ENCODE measurements at places on chromosomes 6 and 20.

DNA sequence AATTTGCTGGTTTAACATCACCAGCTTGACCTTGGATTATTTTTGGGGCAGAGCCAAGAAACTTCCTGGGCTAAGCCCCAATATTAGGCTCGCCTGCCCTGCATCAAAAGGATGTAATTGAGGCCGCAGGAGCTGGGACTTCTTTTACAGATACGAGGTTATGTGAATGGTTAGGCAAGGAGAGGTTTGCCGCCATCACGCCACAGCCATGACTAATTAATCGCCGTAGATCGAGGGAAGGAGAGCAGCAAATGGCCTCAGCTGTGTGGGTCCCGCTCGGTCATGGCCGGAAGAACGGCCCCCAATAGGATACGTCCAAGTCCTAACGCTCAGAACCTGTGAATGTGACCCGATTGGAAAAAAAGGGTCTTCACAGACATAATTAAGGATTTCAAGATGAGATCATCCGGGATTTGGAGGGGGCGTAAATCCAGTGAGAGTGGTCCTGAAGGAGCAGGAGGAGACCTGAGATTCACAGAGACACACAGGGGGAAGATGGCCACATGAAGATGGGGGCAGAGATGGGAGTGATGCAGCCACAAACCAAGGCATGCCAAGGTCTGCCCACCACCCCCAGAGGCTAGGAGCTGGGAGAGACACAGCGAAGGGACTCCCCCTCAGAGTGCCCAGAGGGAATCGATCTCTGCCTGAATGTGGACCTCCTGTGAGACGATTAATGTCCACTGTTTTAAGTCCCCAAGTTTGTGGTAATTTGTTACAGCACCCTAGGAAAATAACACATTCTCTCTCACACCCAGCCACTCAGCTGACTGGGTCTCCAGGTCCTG is 10.0 kb upstream of the BNIP5 start:
- no peak for DNase-seq

DNA sequence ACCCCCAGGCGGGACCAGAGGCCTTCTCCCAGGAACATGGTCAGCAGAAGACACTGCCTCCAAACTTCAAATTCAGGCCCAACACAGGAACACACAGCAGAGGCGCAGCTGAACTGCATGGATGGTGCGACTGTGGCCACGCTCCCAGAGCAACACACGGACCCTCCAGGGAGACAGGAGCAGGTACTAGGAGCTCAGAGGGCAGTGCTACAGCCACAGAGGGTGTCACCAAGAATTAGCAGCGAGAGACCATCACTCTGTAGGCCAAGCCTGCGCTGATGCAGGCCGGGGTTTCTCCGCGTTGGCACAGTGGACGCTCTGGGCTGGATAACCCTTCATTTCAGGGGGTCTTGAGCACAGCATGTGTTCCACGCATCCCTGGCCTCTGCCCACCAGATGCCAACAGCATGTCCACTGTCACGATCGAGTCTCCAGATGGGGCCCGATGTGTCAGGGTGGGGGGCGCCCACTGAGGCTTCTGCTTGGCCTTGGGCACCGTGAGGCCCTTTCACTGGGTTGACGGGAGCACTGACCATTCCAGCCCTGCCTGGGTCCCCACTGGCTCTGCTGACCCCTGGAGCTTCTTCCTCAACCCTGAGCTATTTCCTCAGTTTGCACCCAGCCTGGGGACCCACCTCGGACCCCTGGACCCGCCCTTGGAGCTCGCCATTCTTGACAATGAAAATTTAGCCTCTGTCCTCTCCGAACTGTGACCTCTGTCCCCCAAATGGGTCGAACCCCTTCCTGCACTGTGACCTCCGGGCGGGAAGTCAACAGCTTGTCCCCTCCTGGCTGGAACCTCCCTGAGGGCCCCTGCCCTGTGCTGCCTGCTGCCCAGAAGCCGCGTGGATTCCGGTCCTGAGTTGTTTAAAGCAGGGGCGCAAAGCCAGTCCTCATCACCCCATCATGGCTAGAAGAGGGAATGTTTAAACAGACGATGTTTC is 239.4 kb downstream of the DLL1 start:
- DNase-seq, result peak; percentile 40

DNA sequence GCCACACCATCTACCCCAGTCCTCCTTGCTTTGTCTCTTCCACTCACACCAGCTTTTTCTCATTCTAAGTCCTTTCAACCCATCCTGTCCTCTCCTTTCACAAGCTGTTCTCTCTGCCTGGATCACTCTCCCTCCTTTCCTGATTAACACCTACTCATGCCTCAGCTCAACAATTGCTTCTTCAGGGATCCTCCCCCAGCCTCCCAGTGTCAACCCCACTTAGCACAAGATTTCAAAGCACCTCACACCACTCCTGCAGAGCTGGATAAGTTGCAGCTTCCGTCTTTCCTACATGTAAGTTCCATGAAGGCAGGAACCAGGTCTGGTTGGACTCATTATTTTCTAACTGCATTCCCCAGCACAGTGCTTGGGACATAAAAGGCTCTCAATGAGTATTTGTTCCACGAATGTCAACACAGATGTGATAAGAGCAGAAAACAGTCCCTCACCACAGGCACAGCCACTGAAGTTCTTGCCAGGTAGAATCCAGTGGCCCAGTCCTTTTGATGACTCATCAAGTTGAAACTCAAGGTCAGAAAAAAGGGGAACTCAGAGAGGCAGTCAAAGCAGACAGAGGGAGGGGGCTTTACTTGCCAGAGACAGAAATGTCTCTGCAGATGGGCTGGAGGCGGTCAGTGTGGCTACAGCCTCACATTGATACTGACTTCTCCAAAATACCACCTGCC is 193.4 kb upstream of the PRDM1 start:
- no peak for DNase-seq

GRCh38 chr20:40691566-40692239 is 2.7 kb upstream of the MAFB start:
- no peak for DNase-seq

DNA sequence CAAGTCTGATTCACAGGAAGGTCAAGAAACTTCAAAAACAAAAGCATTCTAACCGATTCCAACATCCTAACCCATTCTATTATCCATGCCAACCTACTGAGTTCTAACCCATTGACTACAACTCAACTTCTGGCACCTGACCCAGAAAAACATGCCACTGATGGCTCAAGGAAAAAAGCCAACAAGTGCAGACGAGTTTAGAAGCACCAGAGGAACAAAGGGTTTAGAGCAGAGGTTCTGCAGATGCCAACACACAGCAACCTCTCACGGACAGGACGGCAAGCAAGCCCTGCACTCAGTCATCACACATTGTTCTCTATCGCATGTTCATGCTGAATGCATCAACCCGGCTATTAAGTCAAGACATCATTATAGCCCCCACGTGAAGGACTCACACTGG is 25.2 kb upstream of the MC3R start:
- no peak for DNase-seq

- DNase-seq, result no peak
Measured at GRCh38 chr6:36973647-36974046, 12.3 kb downstream of the MTCH1 start.

- DNase-seq, result no peak
Measured at GRCh38 chr20:57803508-57804005, 93.7 kb upstream of the PMEPA1 start.

- DNase-seq, result no peak
Measured at GRCh38 chr6:17354700-17355403, 38.5 kb upstream of the CAP2 start.

- DNase-seq, result no peak
Measured at GRCh38 chr6:149435919-149436586, 36.0 kb downstream of the SUMO4 start.

DNA sequence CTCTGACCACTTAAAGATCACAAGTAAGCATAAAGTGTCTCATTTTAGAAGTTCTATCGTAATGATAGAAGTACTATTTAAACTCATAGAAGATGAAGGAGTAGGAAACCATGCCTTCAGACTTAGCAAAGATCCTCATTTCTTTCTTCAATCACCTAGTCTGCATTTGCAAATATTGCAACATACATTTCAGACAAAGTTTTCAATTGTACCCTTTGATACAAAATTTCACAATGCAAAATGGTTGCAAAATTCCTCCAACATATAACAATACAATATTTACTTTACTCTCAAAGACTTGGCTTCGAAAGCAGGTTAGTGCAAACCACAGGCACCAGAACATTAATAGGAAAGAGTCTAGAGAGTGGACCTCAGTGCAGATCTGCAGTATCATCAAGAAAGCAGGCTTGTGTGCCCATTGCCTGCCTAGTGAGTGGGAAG is 16.1 kb upstream of the ROS1 start:
- DNase-seq, result no peak

- no peak for DNase-seq
Measured at GRCh38 chr6:144304223-144304848, 19.2 kb downstream of the UTRN start.

DNA sequence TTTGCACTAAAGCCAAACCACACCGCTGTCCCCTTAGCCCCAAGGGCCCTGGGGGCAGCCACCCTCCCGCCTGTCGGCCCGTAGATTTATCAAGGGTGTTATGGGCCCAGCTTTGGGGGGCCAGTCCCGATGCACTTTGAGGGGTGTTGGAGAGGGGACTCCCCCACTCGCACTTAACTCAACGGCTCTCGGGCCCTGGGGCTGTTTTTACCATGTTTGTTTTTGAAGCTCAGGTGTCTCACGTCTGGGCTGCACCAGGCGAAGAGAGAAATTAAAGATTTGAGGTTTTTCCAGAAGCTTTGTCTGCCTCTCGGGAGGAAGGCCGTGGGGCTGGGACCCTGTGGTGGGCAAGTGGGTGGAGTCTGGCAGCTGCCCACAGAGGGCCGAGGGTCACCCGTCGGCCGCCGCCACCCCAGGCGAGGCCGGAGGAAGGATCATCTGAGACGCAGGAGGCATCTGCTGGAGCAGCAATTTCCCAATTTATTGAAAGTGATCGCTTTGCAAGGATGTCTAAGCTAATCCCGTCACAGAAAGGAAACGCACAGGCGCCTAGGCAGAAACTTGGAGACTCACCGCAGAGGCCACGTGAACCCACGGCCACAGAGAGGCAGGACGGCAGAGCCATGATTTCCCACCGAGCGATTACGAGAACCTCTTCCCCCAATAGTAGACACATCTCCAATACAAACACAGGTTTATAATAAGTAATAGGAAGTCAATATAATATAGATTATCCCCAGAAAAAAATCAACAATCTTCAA is 3.8 kb downstream of the SLC2A4RG start:
- no peak for DNase-seq

DNA sequence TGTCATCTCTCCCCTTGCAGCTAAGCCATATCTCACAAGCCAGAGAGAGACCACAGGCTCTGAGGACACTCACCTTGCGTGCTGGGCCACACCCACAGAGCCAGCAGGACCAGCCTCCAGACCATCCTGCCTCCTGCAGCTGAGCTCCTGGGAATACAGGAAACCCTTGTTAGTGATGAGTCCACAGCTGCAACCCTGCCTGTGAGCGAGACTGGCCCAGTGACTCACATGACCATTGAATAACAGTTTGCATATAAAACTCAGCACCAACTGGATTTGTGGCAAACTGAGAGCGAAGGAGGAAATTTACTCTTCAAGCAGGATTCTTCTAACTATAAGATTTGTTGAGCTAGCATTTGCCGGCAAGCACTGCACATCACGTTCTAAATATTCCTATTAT is 3.0 kb downstream of the THBS2 start:
- peak; percentile 64 for DNase-seq

DNA sequence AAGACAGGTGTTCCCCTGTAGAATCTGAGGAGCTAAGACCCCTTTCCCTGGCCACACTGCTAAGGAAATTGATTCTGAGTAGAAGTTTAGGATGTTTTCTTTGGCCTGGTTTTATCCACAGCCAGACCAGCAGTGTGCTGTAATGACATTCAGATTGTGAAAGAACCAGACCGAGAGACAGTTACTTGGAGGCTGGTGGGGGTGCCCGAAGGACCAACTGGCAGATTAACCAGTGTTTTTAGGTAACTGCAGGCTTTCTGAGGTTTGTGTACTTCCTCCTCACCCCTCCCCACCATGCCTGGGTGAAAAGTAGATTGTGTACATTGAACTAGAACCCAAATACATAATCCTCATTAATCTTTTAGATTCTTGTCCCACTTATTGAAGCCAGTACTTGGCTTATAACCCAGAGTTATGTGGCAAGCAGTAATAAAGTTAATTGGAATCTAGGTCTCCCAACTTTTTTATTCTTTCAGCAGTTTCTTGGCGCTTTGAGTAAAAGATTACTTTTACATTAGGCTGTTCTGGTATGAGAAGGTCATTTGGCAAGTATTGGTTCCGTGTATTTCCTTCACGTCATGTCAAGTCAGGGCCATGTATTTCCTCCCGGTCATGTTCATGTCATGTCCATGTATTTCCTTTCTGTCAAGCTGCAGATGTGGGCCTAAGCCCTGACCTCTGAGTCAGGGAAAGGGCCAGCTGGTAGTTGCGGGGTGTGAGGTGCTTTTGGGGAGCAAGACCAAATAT is 93.7 kb downstream of the TCP11 start:
- DNase-seq, result no peak

- no peak for DNase-seq
Measured at GRCh38 chr20:58402827-58403226, 13.8 kb downstream of the VAPB start.

GRCh38 chr6:45415788-45416518 is 38.2 kb upstream of the SUPT3H start:
- no peak for DNase-seq

GRCh38 chr6:30483677-30484279 is 5.5 kb upstream of the HLA-E start:
- DNase-seq, result no peak

DNA sequence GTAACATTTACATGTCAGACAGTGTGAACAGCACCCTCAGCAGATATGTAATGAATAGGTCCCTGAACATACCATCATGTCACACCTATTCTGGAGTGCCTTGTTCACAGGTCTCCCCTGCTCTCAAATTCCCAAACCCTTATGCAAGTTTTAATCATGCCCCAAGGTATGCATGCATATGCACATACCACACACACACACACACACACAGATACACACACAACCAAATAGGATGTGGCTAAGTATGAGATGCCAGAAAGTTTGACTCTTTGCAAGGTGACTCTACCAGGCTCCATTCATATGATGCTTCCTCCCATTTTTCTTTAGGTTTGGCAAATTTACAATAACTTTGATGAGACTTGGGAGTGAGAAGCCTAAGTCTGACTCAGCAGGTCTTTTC is 243.8 kb upstream of the IRAK1BP1 start:
- no peak for DNase-seq

- no peak for DNase-seq
Measured at GRCh38 chr6:131414956-131415355, 158.1 kb upstream of the ARG1 start.

GRCh38 chr6:15960740-15961634 is 167.9 kb upstream of the MYLIP start:
- no peak for DNase-seq

GRCh38 chr20:43530321-43531090 is 23.0 kb downstream of the L3MBTL1 start:
- DNase-seq, result no peak
